ENCODE measurements at places on chromosomes 1 and 21. TPM values are rescaled to one million over a fixed set of nuclear protein-coding genes. Genes with fewer than 3 reads are reported as not detected.

GRCh38 chr21:14080040-14080763, 130.6 kb downstream of the LIPI start:
- no peak for DNase-seq

GRCh38 chr1:101128211-101128727, 102.7 kb upstream of the DPH5 start:
- DNase-seq, result no peak

- DNase-seq, result no peak
These were observed 24.6 kb upstream of the SLC2A1 start for GRCh38 chr1:42983253-42983652.

DNA sequence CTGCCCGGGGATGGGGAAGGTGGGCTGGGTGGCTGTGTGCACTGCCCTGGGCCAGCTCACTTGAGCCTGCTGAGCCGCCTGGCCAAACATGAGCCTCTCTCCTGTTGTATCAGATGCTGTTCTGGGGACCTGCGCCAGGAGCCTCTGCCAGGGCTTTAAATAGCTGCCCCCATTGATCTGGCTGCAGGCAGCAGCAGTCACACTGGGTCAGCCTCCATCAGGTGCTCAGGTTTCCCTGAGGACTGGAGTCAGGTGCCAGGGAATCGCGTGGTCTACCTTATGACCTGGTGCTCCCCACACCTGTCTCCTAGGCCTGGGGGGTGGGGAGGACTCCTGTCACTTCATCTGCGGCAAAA, 700 bp upstream of the CCDC28B start:
- no peak for DNase-seq

DNA sequence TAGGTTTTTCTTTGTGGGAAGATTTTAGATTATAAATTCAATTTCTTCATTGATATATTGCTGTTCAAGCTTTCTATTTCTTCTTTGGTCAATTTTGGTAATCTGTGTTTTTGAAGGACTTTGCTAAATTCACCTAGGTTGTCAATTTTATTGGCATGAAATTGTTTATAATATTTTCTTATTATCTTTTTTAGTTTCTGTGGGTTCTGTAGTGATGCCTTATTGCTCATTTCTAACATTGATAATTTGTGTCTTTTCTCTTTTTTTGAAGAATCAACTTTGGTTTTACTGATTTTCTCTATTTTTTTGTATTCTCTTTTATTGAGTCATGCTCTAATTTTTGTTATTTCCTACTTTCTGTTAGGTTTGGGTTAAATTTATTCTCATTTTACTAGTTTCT, 123.2 kb downstream of the ADSS2 start:
- no peak for DNase-seq

- DNase-seq, result no peak
These were observed 46.5 kb upstream of the BEND5 start for GRCh38 chr1:48823168-48823567.

GRCh38 chr21:37166733-37167132, 93.7 kb downstream of the TTC3 start:
- no peak for DNase-seq

DNM3 gene
- 9.8 TPM for total RNA-seq

SLAMF7 gene
- 65.6 TPM for total RNA-seq

DNA sequence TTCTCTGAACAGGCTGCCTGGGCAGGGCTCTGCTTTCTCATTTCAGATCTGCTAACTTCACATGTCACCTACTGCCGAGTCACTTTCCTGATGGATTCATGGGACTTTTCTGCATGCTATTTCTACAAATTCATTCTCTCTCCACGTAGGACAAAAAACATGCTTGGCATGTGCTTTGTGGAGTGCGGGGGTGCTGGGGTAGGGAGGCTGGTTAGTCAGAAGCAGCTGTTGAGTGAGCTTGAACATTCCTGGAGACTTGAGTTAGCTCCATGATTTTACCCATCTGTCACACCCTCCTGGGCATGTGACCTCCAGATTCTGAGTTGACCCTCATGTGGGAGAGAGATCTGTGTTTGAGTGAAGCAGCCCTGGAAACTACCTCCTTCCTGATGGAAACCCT, 71.4 kb downstream of the UCK2 start:
- DNase-seq, result no peak

SELP gene
- total RNA-seq, result 4.1 TPM
